AG09319 (cell line): ENCODE measurements at places on chromosomes 5 and 9.

GRCh38 chr5:10343486-10343885, 10.0 kb upstream of the MARCHF6 start:
- no peak for DNase-seq

DNA sequence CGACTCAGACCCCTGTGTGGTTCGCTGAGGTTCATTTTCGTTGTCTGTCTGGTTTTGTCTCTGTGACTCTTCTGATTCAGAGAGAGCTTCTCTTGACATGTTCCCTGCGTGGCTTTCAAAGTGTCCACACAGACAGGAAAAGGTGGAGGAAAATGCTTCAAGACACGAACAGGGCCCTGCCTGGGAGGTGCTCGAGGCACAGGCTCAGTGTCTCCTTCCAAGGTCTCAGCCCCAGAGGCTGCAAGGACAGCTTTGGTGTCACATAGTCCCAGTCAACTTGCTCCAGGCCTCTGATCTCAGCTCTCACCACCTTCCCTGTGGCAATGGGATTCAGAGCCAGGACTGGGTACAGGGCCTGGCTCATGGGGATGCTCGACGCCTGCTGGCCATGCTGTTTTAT, 51.6 kb upstream of the SARDH start:
- DNase-seq, result no peak

- no peak for DNase-seq
Observed at GRCh38 chr5:108168915-108169314, 213.0 kb downstream of the FBXL17 start.

DNA sequence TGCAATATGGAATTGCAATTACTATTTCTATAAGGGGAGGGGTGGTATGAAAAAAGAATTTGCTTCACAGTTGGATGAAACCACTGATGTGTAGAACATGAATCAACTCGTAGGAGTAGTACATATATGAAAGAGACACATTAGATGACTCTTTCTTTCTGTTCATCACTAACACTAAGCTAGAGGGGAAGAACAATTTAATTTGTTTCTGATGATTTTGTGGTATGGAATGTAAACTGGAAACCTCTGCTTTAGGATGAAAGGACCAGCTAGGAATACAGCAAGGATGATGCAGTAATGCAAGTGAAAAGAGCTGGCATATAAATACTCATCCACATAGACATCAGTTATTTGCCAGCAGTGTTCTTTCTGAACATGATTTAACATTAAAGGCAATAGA, 113.4 kb downstream of the PAPPA start:
- DNase-seq, result no peak

- no peak for DNase-seq
Observed at GRCh38 chr9:90970608-90971007, 169.0 kb downstream of the SYK start.

- no peak for DNase-seq
Observed at GRCh38 chr9:131666774-131667173, 73.1 kb downstream of the RAPGEF1 start.

- no peak for DNase-seq
Observed at GRCh38 chr9:91127653-91128052, 234.1 kb downstream of the AUH start.

DNA sequence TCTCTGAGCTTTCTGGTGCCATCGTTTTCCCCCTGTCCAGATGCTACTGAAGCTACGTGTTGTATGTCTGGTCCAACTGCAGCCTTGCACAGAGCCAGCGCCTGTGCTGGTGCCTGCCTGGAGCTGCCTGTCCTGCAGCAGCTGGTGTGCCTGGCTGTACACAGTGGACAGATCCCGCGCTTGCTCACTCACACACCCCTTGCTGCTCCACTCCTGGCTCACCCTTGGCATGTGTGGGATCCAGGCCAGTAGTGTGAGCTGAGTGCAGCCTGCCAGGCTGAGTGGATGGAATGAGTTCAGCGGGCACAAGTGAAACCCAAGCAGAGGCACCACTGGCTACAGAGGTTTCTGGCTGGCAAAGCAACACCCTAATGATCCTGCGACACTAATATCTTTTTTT, 40.4 kb downstream of the FER start:
- no peak for DNase-seq

DNA sequence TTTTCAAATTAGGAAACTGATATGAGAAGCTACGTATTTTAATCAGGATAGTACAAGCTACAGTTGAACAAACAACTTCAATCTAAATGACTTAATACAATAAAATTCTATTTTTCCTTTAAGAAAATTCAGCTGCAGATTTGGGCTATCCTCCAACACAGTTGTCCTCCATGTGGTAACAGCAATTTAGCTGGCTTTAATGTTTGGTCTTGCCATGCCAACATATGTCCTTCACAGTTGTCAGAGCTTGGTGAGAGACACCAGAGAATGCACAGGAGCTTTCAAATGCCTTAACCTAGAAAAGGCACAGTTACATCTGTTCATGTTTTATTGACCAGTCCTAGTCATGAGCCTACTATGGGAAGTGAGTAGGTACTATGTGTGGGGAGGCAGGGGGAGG, 10.8 kb downstream of the FAM174A start:
- no peak for DNase-seq

- no peak for DNase-seq
Observed at GRCh38 chr5:173659423-173659822, 43.0 kb upstream of the BOD1 start.
